ENCODE measurements at places on chromosomes 13 and 19.

DNA sequence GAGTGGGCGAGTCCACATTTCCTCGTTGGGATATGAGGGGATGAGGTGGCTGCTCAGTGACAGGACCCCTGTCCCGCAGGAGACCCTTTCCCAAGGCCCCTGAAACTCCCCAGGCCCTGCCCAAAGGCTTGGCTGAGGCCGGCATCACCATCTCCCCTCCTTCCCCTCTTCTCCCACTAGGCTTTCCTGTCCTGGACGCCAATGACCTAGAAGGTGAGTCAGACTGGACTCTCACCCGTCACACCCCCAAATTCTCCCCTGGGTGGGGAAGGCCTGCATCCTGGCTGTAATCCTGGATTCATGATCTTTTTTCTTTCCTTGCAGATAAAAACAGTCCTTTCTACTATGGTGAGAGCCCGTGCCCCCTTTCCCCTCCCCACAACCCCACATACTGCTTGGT, 5.3 kb downstream of the FXYD3 start:
- DNase-seq, result no peak

- DNase-seq, result peak; percentile 10
These were observed 140.5 kb downstream of the SLC7A1 start for GRCh38 chr13:29454931-29455481.

DNA sequence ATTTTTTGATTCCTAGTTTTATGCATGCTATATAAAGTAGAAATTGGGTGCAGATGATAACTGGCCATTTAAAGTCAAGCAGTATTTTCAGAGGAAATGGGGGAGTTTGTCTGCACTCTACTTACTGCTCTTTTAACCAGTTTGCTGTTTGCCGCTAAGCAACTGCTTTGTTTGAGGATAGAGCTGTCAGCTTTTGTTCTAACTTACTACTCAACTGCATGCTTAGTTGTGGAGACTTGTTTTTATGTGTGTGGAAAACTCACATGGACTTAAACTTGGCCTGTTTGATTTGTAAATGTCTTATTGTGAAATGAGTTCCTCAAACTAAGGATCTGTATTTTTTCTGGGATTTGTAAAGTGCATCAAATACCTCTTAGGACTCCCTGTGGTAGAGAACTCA, 591.1 kb downstream of the PCDH9 start:
- no peak for DNase-seq

- no peak for DNase-seq
These were observed 2.1 kb upstream of the HAMP start for GRCh38 chr19:35279985-35280821.

DNA sequence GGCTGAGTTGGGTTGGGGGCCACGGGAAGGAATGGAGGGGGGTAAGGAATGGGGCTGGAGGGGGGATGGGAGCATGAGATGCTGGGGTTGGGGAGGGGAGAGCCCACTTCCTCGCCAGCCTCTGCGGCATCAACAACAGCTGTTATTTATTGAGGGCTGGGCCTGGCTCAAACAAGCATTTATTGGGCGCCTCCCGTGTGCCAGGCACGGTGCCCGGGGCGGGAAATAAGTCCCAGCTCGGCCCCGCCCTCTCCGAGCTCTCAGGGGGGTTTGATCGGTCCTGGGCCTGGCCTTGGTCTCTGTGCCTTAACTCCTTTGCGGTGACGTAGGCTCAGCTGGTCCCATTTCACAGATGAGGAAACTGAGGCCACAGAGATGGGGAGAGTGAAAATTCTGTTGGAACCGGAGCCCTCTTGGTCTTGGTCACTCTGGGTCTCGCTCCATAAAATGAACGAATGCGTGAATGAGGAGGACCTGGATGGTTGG, 919 bp upstream of the ADAMTS10 start:
- DNase-seq, result peak; percentile 25

GRCh38 chr13:20824762-20825476, 51.2 kb upstream of the EEF1AKMT1 start:
- no peak for DNase-seq

DNA sequence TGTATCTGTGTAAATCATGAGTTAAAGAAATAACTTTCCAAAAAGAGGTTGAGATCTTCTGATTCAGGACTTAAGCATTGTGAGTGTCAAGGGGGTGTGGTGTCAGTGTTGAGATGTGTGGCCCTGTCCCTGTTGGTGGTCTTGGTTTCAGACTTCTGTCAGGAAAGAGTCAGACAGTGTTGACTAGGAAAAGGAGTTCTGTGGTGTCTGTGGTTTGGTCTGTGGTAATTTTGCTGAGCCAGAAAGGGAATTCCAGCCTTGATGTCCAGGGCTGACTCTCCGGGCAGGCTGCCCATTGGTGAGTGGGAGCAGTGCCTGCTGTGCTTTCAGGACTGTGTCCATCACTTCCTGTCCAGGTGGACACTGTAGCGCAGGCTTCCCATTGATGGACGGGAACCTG, 39.8 kb upstream of the IGFL4 start:
- DNase-seq, result no peak

DNA sequence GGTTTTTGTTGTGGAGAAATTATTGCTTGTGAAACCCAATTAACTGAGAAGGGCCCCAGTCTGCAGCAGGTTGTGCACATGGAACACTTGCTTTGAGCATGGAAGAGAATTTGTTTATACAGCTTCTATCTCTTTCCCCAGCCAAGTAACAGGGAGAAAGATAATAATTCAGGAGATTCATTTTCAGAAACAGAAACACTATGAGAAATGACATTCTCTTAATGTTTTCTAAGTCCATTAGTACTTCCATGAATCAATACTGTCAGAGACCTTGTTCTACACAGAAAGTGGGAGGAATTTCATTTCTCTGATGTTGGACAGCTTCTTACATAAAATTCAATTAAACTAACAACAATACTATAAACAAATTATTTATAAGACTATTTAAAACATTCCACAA, 446.3 kb downstream of the KLF12 start:
- no peak for DNase-seq

DNA sequence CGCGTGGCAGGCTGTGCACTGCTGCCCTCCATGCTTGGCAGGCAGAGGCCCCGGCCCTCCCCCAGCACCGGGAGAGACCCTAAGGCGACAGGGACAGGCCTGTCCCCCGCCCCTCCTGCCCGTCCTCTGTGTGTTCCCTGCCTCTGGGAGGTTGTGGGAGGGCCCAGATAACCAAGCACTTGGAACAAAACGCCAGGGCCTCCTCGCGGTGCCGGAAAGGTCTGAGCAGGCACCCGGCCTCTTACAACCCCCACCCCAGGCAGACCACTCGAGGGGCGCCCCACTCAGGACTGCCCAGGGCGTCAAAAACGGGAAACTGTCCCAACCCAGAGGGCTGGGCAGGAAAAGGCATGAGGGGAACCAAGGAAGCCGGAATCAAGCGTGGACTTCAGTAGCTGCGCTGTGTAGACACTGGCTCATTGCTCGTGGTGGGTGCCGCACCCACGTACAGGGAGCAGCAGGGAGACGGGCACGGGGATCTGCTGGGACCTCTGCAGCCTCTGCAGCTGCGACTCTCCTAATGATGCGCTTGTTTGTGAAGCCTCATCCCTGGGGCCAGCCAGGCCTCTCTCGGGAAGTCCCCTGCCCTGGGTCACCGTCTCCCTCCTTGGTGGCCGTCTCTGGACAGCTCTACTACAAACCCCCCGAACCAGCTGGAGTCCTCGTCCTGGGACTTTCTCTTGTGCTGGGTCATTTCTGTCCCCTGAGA, 20.0 kb downstream of the GNA11 start:
- DNase-seq, result no peak

DNA sequence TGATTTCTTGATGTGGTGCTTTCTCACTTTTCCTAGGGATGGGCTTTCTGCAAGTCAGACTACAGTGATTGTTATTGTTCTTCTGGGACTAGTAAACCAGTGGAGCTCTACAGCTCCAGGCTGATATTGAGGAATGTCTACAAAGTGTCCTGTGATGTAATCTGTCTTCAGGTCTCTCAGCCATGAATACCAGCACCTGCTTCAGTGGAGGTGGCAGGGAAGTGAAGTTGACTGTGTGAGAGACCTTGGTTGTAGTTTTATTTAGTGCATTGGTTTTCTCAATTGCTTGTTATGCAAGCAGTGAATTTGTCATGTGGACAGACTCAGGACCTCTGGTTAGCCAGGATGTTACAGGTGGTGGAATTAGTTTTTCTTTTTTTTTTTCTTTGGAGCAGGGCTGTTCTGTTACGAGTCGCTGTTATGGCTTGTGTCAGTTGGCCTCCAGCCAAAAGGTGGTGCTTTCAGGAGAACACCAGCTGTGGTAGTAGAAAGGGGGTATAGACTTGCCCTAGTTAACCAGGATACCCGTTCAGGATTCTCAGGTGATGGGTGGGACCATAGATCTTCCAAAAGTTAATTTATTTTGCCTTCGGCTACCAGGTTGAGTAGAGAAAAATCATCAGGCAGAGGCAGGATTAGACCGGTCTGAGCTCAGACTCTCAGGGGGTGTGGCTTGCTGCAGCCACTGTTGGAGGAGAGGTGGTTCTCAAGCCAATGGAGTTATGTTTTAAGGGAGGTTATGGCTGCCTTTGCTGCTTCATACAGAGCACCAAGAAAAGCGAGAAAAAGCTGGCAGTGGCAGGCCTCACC, 11.9 kb upstream of the ZNF675 start:
- DNase-seq, result no peak

GRCh38 chr19:35261356-35262100, 7.2 kb upstream of the USF2 start:
- DNase-seq, result no peak

DNA sequence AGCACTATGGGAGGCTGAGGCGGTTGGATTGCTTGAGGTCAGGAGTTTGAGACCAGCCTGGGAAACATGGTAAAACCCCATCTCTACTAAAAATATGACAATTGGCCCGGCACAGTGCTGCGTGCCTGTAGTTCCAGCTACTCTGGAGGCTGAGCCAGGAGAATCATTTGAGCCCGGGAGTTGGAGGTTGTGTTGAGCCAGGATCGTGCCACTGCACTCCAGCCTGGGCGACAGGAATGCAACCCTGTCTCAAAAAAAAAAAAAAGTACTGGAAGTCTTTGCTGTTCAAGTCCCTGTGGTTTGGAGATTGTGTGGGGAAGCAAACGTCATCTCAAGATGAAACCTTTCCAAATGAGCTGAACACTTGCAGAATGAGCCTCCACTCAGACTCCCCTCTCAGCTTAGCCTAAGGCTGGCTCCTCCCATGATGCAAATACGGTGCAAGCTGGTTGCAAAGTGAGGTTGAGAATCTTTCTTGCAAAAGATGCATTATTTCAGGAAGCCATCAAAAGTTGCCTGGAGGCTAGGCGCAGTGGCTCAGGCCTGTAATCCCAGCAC, 46.2 kb downstream of the MYO9B start:
- DNase-seq, result no peak

GRCh38 chr19:35656700-35657099, 8.6 kb downstream of the COX6B1 start:
- no peak for DNase-seq

- DNase-seq, result no peak
These were observed 2584.1 kb upstream of the PCDH20 start for GRCh38 chr13:63999614-64000305.

DNA sequence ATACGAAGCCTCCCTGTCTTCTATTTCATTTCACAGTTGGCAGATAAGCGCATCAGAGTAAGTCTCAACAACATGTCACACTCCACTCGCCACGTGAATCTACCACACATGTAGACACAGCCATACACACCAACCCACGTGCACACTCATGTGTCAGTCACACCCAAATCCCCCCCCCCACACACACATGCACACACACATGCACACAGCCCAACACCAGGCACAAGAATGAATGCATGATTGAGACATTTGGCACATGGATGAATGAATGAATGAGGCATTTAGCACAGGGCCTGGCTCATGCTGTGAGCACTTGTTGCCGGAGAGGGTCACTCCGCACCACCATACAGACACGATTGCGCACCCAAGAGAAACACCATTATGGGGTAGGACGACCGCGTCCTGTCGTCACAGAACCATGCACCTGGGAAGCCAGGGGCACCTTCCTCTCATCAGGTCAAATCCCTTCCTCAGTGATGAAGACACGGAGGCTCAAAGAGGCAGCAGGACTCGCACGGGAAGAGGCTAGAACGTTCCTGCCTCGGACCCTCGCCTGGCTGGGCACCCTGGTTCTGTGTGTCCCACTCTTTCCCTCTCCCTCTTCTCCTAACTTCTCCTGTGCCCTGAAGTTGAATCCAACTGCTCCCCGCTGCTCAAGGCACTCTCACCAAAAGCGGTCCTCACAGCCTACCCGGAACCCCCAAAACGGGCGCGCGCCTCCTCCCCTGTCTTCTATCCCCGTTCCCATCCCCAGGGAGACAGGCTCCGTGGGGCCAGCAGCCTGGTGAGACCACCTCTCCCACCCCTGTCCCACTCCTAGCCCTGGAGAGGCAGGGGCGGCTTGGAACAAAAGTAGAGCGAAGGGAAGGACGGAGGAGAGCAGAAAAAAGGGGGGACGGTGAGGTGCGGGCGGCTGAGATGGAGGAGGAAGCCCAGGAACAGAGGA, 1.3 kb downstream of the MEIS3 start:
- DNase-seq, result no peak

- DNase-seq, result peak; percentile 39
These were observed 23.0 kb upstream of the LAMP1 start for GRCh38 chr13:113273851-113274590.

- no peak for DNase-seq
These were observed 20.8 kb downstream of the RASA3 start for GRCh38 chr13:114111577-114111976.

DNA sequence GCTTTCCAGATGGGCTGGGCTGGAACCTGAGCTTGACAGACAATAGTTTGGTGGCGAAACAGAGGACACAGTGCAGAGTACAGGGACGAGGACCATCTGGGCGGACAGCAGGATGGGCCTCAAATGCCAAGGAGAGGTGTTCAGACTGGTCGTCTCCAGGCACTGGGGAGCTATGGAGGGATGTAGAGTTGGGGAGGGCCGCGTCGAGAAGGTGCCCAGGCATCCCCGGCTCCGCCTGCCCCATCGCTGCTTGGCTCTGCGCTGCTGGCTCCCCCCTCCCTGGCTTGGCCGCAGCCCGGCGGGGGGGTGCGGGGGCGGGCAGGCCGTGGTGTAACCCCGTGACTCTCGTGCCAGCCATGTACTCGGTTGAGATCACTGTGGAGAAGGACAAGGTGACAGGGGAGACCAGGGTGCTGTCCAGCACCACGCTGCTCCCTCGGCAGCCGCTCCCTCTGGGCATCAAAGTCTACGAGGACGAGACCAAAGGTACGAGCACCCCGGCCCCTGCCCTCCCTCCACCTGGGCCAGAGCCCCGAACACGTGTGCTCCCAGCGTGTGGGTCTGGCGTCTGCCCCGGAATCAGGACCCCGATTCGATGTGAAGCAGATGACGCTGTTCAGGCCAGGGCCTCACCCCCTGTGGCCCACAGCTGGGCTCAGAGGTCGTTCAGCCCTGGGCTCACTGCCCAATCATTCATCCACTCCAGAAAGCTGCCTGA, 10.8 kb upstream of the MISP start:
- no peak for DNase-seq

- no peak for DNase-seq
These were observed 181.5 kb downstream of the FOXO1 start for GRCh38 chr13:40484974-40485373.

- no peak for DNase-seq
These were observed 1511.0 kb upstream of the SLC10A2 start for GRCh38 chr13:104577071-104577815.

- no peak for DNase-seq
These were observed 48.2 kb upstream of the RNF113B start for GRCh38 chr13:98225036-98225940.
